ENCODE measurements at places on chromosomes 2 and 18. TPM values are rescaled to one million over a fixed set of nuclear protein-coding genes. Genes with fewer than 3 reads are reported as not detected.

Gene SIGLEC15
- 1.3 TPM for polyA plus RNA-seq

Gene SCN2A
- polyA plus RNA-seq = 0.27 TPM

Gene ADAM23
- 2.4 TPM for polyA plus RNA-seq

Gene BIN1
- 149 TPM for polyA plus RNA-seq

Gene WDR75
- polyA plus RNA-seq = 20.4 TPM

Gene KCTD1
- polyA plus RNA-seq = 9.7 TPM

Gene DAW1
- polyA plus RNA-seq = not detected

Gene EHD3
- polyA plus RNA-seq = 8.5 TPM

Gene NRP2
- polyA plus RNA-seq = 74.4 TPM

Gene RAB6C
- 0.08 TPM for polyA plus RNA-seq

Gene RNF149
- 26.3 TPM for polyA plus RNA-seq

Gene RNF144A
- 4.3 TPM for polyA plus RNA-seq

Gene ALLC
- 0.19 TPM for polyA plus RNA-seq

Gene RNF125
- 3.4 TPM for polyA plus RNA-seq

Gene NR4A2
- 11.1 TPM for polyA plus RNA-seq

Gene TNFRSF11A
- polyA plus RNA-seq = 1.6 TPM

Gene RESP18
- not detected for polyA plus RNA-seq

Gene PDE11A
- 0.11 TPM for polyA plus RNA-seq

Gene SLC4A3
- polyA plus RNA-seq = 2.6 TPM

Gene UCN
- polyA plus RNA-seq = 1.5 TPM

Gene RAD51AP2
- polyA plus RNA-seq = not detected

Gene GBX2
- not detected for polyA plus RNA-seq

Gene PRKAG3
- not detected for polyA plus RNA-seq

Gene SERPINB13
- not detected for polyA plus RNA-seq

Gene MEIS1
- 46.5 TPM for polyA plus RNA-seq

Gene PIKFYVE
- 9.8 TPM for polyA plus RNA-seq

Gene RNMT
- 16.4 TPM for polyA plus RNA-seq

Gene CRYGC
- polyA plus RNA-seq = not detected

Gene DSEL
- 3.3 TPM for polyA plus RNA-seq

Gene WNT6
- polyA plus RNA-seq = 3.0 TPM

Gene SNTG2
- 1.6 TPM for polyA plus RNA-seq

Gene DSG4
- polyA plus RNA-seq = not detected

Gene GAL3ST2
- polyA plus RNA-seq = not detected

Gene EML6
- 1.4 TPM for polyA plus RNA-seq

Gene SIX3
- polyA plus RNA-seq = not detected

Gene ERBB4
- polyA plus RNA-seq = 0.13 TPM

Gene MC2R
- not detected for polyA plus RNA-seq

Gene MTX2
- 36.6 TPM for polyA plus RNA-seq

Gene TUBA4B
- not detected for polyA plus RNA-seq

Gene PID1
- 85.8 TPM for polyA plus RNA-seq

Gene PSMA8
- not detected for polyA plus RNA-seq

Gene REG3A
- not detected for polyA plus RNA-seq
